CD4-positive, alpha-beta T cell (primary cell): ENCODE measurements at places on chromosomes 5 and 9.

- peaks cover 5% of the 10 kb centered on the region for H3K27me3 ChIP-seq
- peaks cover 8% of the 10 kb centered on the region for H3K4me1 ChIP-seq
- DNase-seq, result no peak
- H3K27ac ChIP-seq, result no peak overlapping the region
Measured at GRCh38 chr5:139262059-139262741, 31.3 kb upstream of the MATR3 start.

DNA sequence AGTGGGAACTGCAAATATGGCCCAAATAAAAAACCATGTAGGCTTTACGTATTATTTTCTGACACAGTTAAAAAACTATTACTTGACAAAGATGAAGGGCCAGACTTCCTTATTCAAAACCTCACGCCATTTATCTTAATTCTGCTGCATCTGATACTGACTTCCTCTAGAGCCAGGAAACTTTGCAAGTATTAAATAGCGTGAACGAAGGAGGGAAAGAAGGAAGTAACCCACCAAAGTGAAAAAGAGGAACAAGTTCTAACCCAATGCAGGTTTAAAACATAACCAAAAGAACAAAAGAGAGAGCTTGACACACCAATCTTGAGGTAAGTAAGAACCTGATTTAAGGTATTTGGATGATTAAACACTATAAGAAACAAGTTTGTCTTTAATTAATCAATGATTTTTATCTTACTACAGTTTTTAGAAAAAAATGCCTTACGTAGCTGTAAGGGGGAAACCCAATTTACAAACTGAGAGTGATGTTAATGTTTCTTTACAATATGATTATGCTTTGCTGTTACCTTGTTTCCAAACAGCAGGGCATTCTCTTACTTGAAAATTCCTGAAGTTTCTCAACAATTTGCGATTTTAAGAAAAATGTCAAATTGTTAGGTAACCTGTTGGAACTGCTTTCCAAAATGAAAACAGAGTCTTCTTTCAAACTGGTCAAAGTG, at the start of gene GAPT:
Gene GAPT (plus strand): TSS at position 220 of the 677 bp plus-strand sequence. CDS start 3,102 bp downstream, outside the sequence.
- H3K36me3 ChIP-seq, result no peaks in the 10 kb centered on the region
- H3K4me1 ChIP-seq, result no peaks in the 10 kb centered on the region
- no peak within 1 kb of the TSS for H3K4me3 ChIP-seq

DNA sequence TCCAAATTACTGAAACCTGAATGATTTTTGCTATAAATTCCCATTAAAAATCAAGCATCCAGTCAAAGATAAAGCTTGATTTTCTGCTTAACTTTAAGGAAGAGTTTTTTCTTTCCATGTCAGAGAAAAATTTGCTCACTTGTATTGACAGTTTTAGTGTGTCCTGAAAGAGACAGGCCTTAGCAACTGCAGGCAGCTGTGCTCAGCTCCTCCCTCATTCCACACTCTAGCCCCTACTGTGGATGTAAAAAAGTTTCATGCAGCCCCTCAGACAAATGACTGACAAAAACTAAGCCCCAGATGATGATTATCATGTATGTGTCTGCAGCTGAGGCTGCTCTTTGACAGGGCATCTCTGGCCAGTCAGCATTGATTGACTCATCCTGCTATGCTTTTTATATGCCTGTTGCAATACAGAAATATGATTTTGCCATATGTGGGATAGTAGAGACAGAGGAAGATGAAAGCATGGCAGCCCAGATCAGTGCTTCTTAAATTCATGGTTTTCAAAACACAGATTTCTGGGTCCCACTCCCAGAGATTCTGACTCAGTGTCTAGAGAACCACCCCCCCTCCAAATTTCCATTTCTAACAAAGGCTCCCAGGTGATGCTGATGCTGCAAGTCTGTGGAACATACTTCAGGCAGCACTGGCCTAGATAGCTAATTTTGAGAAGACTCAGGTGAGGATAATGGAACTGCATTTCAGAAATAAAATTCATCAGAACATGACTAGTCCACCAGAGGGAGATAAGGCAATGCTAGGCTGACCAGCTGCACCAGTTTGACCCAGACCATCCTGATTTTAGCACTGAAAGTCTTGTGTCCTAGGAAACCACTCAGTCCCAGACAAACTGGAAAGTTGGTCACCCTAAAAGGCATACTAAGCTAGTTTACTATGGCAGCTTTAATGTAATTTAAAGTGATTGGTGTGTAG, 298.7 kb upstream of the KCNN2 start:
- no peaks in the 10 kb centered on the region for H3K27me3 ChIP-seq
- no peak overlapping the region for H3K27ac ChIP-seq
- no peak overlapping the region for H3K4me3 ChIP-seq
- no peak for DNase-seq
- no peaks in the 10 kb centered on the region for H3K36me3 ChIP-seq

DNA sequence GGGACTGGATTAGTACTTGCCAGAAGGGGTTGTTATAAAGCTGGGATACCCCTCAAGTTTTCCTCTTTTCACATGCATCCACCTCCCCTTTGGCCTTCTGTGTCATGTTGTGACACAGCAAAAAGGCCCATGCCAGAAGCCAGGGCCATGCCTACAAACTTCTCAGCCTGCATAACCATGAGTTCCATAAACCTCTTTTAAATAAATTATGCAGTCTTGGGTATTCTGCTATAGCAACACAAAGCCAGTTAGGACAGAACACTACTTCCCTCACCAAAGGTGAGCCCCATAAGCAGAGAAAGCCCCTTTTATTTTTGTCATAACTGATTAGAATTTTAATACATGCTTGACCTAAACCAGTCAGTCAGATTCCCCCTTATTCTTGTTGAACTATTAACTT, 801.3 kb downstream of the DNAH5 start:
- H3K36me3 ChIP-seq, result no peaks in the 10 kb centered on the region
- H3K27me3 ChIP-seq, result no peaks in the 10 kb centered on the region
- no peaks in the 10 kb centered on the region for H3K4me1 ChIP-seq
- H3K27ac ChIP-seq, result no peak overlapping the region

DNA sequence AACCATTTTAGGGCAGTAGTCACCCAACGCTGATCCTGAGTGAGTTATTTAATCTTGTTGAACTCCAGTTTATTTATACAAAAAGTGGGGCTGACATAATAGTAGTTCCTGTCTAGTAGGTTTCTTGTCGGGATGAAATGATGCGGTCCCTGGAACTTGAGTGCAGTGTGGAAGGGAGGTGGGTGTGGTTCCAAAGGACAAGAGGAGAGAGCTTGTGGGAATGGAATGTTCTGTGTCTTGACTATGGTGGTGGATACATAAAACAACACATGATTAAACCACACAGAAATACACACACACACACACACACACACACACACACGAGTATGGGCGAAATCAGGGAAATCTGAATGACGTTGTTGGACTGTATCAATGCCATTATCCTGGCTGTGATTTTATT, 66.1 kb upstream of the BARHL1 start:
- H3K4me3 ChIP-seq, result no peak overlapping the region
- no peak overlapping the region for H3K27ac ChIP-seq
- H3K36me3 ChIP-seq, result no peaks in the 10 kb centered on the region
- no peak for DNase-seq

DNA sequence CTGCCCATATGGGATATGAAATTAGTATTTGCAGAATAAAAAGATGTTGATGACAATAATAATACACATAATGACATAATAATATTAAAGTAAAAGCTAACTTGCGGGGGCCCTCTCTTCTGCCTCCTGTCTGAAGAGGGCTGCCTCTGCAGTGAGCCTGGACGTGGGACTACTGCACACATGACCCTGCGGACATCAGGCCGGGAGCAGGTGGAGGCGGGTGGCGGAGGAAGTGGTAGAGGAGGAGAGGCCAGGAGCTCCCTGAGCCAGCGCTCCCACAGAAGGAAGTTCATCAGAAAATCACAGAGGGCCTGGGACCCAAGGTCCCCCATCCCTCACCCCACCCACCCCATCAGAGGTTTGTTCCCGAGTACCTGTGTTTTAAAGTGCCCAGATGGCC, 60.5 kb downstream of the ROPN1L start:
- H3K4me3 ChIP-seq, result no peak overlapping the region
- no peaks in the 10 kb centered on the region for H3K27me3 ChIP-seq
- no peak for DNase-seq
- no peak overlapping the region for H3K27ac ChIP-seq
- no peaks in the 10 kb centered on the region for H3K4me1 ChIP-seq

GRCh38 chr5:15693933-15694332, 194.0 kb downstream of the FBXL7 start:
- H3K4me1 ChIP-seq, result no peaks in the 10 kb centered on the region
- H3K27ac ChIP-seq, result no peak overlapping the region
- no peak for DNase-seq
- no peak overlapping the region for H3K4me3 ChIP-seq

- no peak overlapping the region for H3K27ac ChIP-seq
- H3K27me3 ChIP-seq, result no peaks in the 10 kb centered on the region
- DNase-seq, result no peak
- no peaks in the 10 kb centered on the region for H3K36me3 ChIP-seq
- no peak overlapping the region for H3K4me3 ChIP-seq
- no peaks in the 10 kb centered on the region for H3K4me1 ChIP-seq
Measured at GRCh38 chr9:73031350-73031749, 78.5 kb upstream of the ALDH1A1 start.

GRCh38 chr5:73183481-73183891, 10.5 kb downstream of the TMEM174 start:
- no peaks in the 10 kb centered on the region for H3K36me3 ChIP-seq
- no peak overlapping the region for H3K27ac ChIP-seq
- no peak overlapping the region for H3K4me3 ChIP-seq
- H3K27me3 ChIP-seq, result peaks cover 37% of the 10 kb centered on the region

DNA sequence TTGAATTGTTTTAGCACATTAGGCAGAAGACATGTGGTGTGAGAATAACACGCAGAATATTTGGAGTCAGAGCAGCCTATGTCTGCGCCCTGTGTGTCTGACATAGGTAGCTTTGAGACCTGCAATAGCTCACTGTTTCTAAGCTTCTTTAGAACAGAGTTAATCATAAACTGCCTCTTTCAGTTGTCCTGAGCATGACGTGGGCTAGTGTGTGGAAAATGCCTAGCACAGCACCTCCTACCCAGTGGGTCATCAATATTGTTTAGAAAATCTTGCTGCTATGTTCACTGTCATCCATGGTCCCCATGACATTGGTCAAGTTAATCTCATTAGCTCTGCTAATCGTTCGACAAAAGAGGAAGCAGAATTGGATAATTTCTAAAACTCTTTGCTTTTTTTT, 357.4 kb upstream of the SGCD start:
- no peak for DNase-seq
- H3K4me1 ChIP-seq, result no peaks in the 10 kb centered on the region
- H3K4me3 ChIP-seq, result no peak overlapping the region
- H3K27me3 ChIP-seq, result no peaks in the 10 kb centered on the region
- no peak overlapping the region for H3K27ac ChIP-seq

DNA sequence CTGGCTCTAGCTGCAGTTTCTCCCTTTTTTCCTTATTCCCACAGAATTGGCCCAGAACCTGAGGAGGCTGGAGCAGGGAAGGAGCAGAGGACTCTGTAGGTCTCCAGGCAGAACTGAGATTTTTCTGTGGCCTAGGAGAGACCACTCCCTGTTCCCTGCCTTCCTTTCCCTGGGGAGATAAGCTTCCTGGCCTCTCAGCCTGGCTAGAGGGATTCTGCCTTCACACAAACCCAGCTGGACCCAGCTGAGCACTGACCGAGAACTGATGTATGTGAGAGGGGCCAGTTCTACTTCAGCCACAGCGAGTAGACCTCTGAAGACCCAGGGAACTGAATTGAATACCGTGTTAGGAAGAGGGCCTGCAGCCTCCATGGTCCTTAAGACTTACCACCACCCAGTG, 48.0 kb downstream of the RUSC2 start:
- no peaks in the 10 kb centered on the region for H3K36me3 ChIP-seq
- H3K4me1 ChIP-seq, result no peaks in the 10 kb centered on the region
- no peak overlapping the region for H3K27ac ChIP-seq
- DNase-seq, result no peak
- H3K27me3 ChIP-seq, result no peaks in the 10 kb centered on the region

- no peak overlapping the region for H3K4me3 ChIP-seq
- no peaks in the 10 kb centered on the region for H3K27me3 ChIP-seq
- H3K27ac ChIP-seq, result no peak overlapping the region
- H3K36me3 ChIP-seq, result peaks cover 64% of the 10 kb centered on the region
- no peak for DNase-seq
Measured at GRCh38 chr9:135823036-135823435, 84.3 kb downstream of the CAMSAP1 start.

- H3K4me1 ChIP-seq, result peaks cover 20% of the 10 kb centered on the region
- H3K4me3 ChIP-seq, result no peak overlapping the region
- no peak for DNase-seq
- no peaks in the 10 kb centered on the region for H3K27me3 ChIP-seq
- peaks cover 10% of the 10 kb centered on the region for H3K36me3 ChIP-seq
Measured at GRCh38 chr9:126864771-126865170, 4.3 kb downstream of the ZBTB34 start.

DNA sequence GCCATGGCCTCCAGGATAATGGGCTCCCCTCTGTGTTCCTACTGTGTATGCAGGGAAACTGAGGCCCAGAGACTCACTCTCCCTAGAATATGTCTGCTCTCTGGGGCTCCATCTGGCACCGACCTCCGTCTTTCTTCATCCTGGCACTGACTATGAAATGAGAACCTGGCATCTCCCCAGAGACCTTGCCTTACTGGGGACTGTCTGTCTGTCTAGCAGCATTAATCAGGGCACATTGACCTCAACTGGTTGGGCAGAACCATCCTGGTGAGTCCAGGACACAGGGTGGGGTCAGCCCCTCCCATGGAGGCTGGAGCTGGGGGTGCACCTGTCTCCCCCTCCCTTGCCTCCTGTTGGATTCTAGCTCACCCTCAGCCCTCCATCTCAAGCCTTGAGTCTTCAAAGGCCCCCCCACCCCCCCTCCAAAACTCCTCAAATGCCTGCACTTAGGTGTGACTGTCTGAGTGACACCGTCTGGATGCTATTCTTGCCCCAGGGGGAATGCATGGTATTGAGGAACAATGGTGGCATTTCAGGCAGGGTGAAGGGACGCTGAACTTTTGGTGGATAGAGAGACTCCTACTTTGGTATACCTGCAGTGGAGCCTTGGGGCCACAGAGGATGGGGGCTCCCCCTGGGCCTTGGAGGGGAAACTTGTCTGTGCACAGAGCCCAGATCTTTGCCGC, 12.8 kb upstream of the PITX1 start:
- H3K4me1 ChIP-seq, result no peaks in the 10 kb centered on the region
- peaks cover 74% of the 10 kb centered on the region for H3K27me3 ChIP-seq
- DNase-seq, result no peak
- H3K4me3 ChIP-seq, result no peak overlapping the region
- H3K27ac ChIP-seq, result no peak overlapping the region

- H3K4me3 ChIP-seq, result no peak overlapping the region
- H3K4me1 ChIP-seq, result no peaks in the 10 kb centered on the region
- no peaks in the 10 kb centered on the region for H3K36me3 ChIP-seq
- no peak overlapping the region for H3K27ac ChIP-seq
Measured at GRCh38 chr9:15743512-15743911, 190.7 kb downstream of the CCDC171 start.

GRCh38 chr9:131838530-131839280, 98.8 kb upstream of the RAPGEF1 start:
- H3K4me3 ChIP-seq, result no peak overlapping the region
- H3K36me3 ChIP-seq, result no peaks in the 10 kb centered on the region
- no peak for DNase-seq
- H3K27me3 ChIP-seq, result peaks cover 3% of the 10 kb centered on the region

- no peaks in the 10 kb centered on the region for H3K4me1 ChIP-seq
- no peaks in the 10 kb centered on the region for H3K36me3 ChIP-seq
- H3K27me3 ChIP-seq, result no peaks in the 10 kb centered on the region
- no peak for DNase-seq
- H3K4me3 ChIP-seq, result no peak overlapping the region
Measured at GRCh38 chr5:148887123-148887881, 60.9 kb downstream of the ADRB2 start.
